ENCODE measurements at places on chromosomes 11 and 22. TPM values are rescaled to one million over a fixed set of nuclear protein-coding genes. Genes with fewer than 3 reads are reported as not detected.

- H3K27me3 ChIP-seq: no peaks in the 10 kb centered on the region
- H3K27ac ChIP-seq: peak overlapping the region; percentile 80
- peaks cover 9% of the 10 kb centered on the region for H3K4me1 ChIP-seq
- H3K36me3 ChIP-seq: no peaks in the 10 kb centered on the region
- DNase-seq: peak; percentile 59
These were observed 12.9 kb downstream of the ANO1 start for GRCh38 chr11:70090961-70091381.

DNA sequence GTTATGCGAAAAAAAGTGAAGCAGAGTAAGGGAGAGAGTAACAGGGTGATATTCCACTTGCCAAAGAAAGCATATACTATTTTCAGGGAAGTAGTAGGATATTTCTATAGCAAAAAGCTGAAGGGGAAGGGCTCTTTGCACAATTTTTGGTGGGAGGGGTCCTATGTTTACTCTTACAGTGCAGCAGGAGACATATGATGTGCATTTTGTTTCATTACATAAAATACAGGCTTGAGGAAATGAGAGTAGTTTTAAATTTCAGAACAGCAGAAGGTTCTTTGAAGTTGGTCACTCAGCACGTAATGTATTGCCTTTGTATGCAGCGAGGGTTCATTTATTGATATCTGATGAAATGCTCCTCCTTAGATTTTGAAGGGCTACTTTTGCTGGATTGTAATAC is 3.1 kb upstream of the PIK3IP1 start:
- H3K4me3 ChIP-seq: no peak overlapping the region
- no peaks in the 10 kb centered on the region for H3K36me3 ChIP-seq
- H3K27me3 ChIP-seq: no peaks in the 10 kb centered on the region
- no peak for DNase-seq
- peaks cover 39% of the 10 kb centered on the region for H3K4me1 ChIP-seq

DNA sequence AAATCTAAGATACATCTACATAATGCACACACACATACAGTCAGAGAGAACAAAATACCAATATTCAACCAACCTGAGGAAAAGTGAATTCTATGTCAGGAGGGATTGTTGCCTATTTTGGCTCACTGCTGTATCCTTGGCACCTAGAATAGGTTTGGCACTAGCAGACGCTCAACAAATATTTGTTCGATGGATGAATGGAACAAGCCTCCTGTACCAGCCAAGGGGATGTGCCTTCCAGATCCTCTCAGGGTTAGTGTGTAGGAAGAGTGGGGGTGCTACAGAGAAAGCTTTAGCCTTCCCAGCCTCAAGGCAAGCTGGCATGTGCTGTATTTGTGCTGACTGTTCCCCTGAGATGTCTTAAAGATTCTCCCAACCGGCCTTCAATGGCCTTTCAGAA is 23.3 kb upstream of the POU2AF1 start:
- DNase-seq: no peak
- no peaks in the 10 kb centered on the region for H3K27me3 ChIP-seq
- H3K4me1 ChIP-seq: no peaks in the 10 kb centered on the region
- H3K4me3 ChIP-seq: no peak overlapping the region

GRCh38 chr22:48588878-48589450 is 1238.7 kb downstream of the BRD1 start:
- H3K27me3 ChIP-seq: no peaks in the 10 kb centered on the region
- H3K4me1 ChIP-seq: no peaks in the 10 kb centered on the region
- no peak for DNase-seq
- no peaks in the 10 kb centered on the region for H3K36me3 ChIP-seq
- no peak overlapping the region for H3K27ac ChIP-seq

- H3K27ac ChIP-seq: no peak overlapping the region
- H3K27me3 ChIP-seq: peaks cover 72% of the 10 kb centered on the region
- peaks cover 4% of the 10 kb centered on the region for H3K4me1 ChIP-seq
- no peak for DNase-seq
These were observed 155.6 kb downstream of the BRD1 start for GRCh38 chr22:49672014-49672516.

- H3K27ac ChIP-seq: no peak overlapping the region
- DNase-seq: no peak
- no peaks in the 10 kb centered on the region for H3K4me1 ChIP-seq
These were observed 1505.6 kb downstream of the BRD1 start for GRCh38 chr22:48321986-48322545.

- H3K27me3 ChIP-seq: no peaks in the 10 kb centered on the region
- peak overlapping the region; percentile 7 for H3K27ac ChIP-seq
- H3K4me1 ChIP-seq: peaks cover 29% of the 10 kb centered on the region
These were observed 696 bp upstream of the MARK2 start for GRCh38 chr11:63838150-63838677.

DNA sequence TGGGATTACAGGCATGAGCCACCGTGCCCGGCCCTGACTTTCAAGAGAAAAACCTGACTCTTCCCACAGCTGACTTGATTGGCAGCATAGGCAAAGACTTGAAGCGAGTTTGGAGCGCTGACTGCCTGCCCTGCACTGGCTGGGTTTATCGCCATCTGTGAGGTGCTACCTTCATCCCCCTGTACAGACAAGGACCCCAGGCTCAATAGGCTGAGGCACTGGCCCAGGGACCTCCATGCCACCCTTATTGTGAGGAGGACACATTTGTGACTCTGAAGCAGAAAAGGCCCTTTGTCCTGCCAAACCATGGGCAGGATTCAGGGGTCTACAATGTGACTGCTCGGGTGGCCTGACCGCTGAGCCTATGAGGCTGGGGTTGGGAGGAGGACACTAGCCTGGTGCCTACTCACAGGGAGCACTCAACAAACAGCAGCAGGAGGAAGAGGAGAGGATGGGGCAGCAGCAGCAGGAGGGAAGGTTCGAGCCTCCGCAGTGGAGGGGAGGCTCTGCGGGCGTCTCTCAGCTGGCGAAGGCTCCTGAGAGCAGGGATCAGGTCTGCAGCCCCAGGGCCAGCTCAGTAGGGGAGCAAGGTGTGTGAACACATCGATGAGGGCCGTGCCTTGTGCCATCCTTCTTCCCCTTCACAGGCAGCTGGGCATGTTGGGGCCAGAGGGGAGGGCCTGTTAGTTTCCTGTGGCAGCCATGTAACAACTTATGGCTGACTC is 72.9 kb upstream of the WNT7B start:
- H3K27ac ChIP-seq: no peak overlapping the region
- no peak overlapping the region for H3K4me3 ChIP-seq
- peaks cover 8% of the 10 kb centered on the region for H3K4me1 ChIP-seq
- H3K27me3 ChIP-seq: no peaks in the 10 kb centered on the region
- H3K36me3 ChIP-seq: no peaks in the 10 kb centered on the region
- no peak for DNase-seq

GRCh38 chr11:47489395-47489755 is 40.4 kb upstream of the RAPSN start:
- H3K36me3 ChIP-seq: peaks cover under 1% of the 10 kb centered on the region
- peaks cover 14% of the 10 kb centered on the region for H3K4me1 ChIP-seq
- H3K27me3 ChIP-seq: no peaks in the 10 kb centered on the region
- DNase-seq: no peak

The CRY2 gene
- total RNA-seq: 27.6 TPM

The BRD1 gene
- total RNA-seq: 25.9 TPM
